SK-MEL-5 (cell line): ENCODE measurements at places on chromosomes 1 and 21. TPM values are rescaled to one million over a fixed set of nuclear protein-coding genes. Genes with fewer than 3 reads are reported as not detected.

The CELA2B gene
- not detected in 2 replicates for total RNA-seq

The CDC7 gene
- total RNA-seq, result 9.3 and 9.9 TPM in 2 replicates

The LAD1 gene
- total RNA-seq, result 0.34 and 0.83 TPM in 2 replicates

The C1orf185 gene
- total RNA-seq, result not detected in 2 replicates

The ZNF593OS gene
- not detected in 2 replicates for total RNA-seq

The UHMK1 gene
- 93.8 and 93.9 TPM in 2 replicates for total RNA-seq

The CHTOP gene
- 59.3 and 62.0 TPM in 2 replicates for total RNA-seq

The RAB25 gene
- not detected in 2 replicates for total RNA-seq

The OPRD1 gene
- total RNA-seq, result under 0.01 TPM in 1 of 2 replicates, not detected in the other

The CSF1 gene
- 3.2 and 4.0 TPM in 2 replicates for total RNA-seq

The RYR2 gene
- total RNA-seq, result 0.16 and 0.29 TPM in 2 replicates

The CYYR1 gene
- total RNA-seq, result 0.05 TPM in 1 of 2 replicates, not detected in the other

The PGLYRP4 gene
- not detected in 2 replicates for total RNA-seq

The SLC5A9 gene
- total RNA-seq, result 0.74 and 0.85 TPM in 2 replicates

The WNT4 gene
- 0.16 and 0.18 TPM in 2 replicates for total RNA-seq

The TFB2M gene
- total RNA-seq, result 45.3 and 49.3 TPM in 2 replicates

The HRNR gene
- not detected in 2 replicates for total RNA-seq

The ITLN2 gene
- total RNA-seq, result 0.69 and 0.90 TPM in 2 replicates

The VWA5B1 gene
- not detected in 2 replicates for total RNA-seq

The LEFTY2 gene
- not detected in 2 replicates for total RNA-seq

The HSD3B1 gene
- not detected in 2 replicates for total RNA-seq

The SORT1 gene
- total RNA-seq, result 23.7 and 25.8 TPM in 2 replicates

The SELP gene
- total RNA-seq, result not detected in 2 replicates

The PADI1 gene
- 0.35 TPM in 1 of 2 replicates, not detected in the other for total RNA-seq

The CFAP45 gene
- 0.13 and 0.56 TPM in 2 replicates for total RNA-seq

The BSDC1 gene
- total RNA-seq, result 40.7 and 46.8 TPM in 2 replicates

The ZBED6 gene
- 10.3 and 14.7 TPM in 2 replicates for total RNA-seq

The PLA2G2C gene
- not detected in 2 replicates for total RNA-seq

The AGO4 gene
- 7.6 and 9.2 TPM in 2 replicates for total RNA-seq

The THEM5 gene
- not detected in 2 replicates for total RNA-seq

The ERG gene
- not detected in 2 replicates for total RNA-seq

The AQP10 gene
- not detected in 2 replicates for total RNA-seq

The CYP4A22 gene
- not detected in 2 replicates for total RNA-seq

The DNALI1 gene
- total RNA-seq, result not detected in 2 replicates

The NOC2L gene
- total RNA-seq, result 117 and 123 TPM in 2 replicates

The DDAH1 gene
- 4.4 and 5.5 TPM in 2 replicates for total RNA-seq

The OR2M3 gene
- total RNA-seq, result not detected in 2 replicates

The NR1I3 gene
- total RNA-seq, result not detected in 2 replicates
